ENCODE measurements at places on chromosomes 3 and 15.

GRCh38 chr3:123672429-123673146 is 87.7 kb upstream of the HACD2 start:
- no peak for DNase-seq

GRCh38 chr3:171282041-171282440 is 178.2 kb downstream of the TNIK start:
- DNase-seq, result no peak

GRCh38 chr3:100754563-100755334 is 45.5 kb downstream of the TFG start:
- no peak for DNase-seq

DNA sequence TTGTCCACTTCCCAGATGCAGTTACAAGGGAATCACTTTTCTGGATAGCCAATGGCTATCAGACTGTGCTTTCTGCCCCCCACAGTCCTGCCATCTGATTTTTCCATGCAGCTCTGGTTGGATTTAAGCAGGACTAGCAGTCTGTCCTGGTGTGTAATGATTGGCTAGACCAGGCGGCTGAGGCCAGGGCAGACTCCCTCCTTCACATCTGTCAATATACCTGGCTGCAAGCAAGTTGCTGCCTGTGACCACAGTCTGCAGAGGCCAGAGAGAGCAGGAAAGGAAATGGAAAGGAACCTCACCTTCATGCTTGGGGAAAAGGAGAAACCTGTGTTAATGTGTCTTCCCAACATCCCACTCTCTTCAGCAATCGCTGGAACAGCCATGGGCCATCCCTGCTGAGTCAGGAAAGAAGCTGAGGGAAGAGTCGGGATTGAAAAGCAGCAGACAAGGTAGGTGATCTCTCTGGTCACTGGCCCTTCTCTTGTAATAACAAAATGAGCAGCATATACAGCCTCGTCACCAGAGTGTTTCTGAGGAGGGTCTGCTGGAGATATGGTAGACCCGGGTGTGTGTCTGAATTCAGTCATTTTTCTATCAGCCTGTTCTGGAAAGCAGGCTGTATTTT is 126.7 kb upstream of the PHLDB2 start:
- DNase-seq, result no peak

GRCh38 chr3:115552007-115552406 is 71.3 kb upstream of the GAP43 start:
- DNase-seq, result no peak

DNA sequence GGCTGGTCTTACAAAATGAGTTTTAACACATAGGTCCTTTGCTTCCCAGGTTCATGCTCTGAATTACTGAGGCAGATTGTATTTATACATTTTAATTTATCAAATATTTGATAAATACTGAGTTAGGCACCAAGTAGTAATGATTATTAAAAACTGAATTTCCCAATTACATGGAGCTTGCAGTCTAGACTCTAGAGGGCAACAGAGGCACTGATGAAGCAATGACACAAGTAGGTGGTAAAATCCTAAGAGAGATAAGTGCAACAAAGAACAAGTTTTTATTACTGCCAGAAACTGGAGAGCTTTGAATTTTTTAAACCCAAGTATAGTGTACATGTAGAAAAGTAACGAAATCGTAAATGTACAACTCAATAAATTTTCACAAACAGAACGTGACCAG is 406.2 kb upstream of the RARB start:
- DNase-seq, result no peak

- DNase-seq, result no peak
These were observed 60.6 kb upstream of the GCNT3 start for GRCh38 chr15:59550956-59551355.

- DNase-seq, result no peak
These were observed 631 bp upstream of the CNBP start for GRCh38 chr3:129184396-129184657.

- no peak for DNase-seq
These were observed 215.7 kb upstream of the FEZF2 start for GRCh38 chr3:62589078-62589477.

DNA sequence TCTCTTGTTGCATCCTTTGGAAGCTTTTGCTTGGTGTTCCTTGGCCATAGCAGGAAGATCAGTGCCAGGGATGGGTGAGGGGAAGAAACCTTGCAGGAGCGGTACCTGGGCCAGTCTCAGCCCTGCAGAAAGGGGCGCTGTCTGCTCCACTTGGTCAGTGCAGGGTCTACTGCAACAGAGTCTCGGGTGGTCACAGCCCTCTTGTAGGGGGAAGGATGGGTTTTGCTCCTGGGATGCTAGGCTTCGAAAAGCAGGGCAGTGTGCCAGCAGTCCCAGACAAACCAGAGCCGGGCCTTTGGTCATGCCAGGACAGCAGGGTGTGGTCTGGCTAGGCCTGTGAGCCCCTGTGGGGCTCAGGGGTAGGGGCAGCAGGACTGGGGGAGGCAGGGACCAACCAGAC is 186.7 kb downstream of the APBA2 start:
- no peak for DNase-seq

- no peak for DNase-seq
These were observed 20.0 kb upstream of the CMTM7 start for GRCh38 chr3:32371461-32372212.

DNA sequence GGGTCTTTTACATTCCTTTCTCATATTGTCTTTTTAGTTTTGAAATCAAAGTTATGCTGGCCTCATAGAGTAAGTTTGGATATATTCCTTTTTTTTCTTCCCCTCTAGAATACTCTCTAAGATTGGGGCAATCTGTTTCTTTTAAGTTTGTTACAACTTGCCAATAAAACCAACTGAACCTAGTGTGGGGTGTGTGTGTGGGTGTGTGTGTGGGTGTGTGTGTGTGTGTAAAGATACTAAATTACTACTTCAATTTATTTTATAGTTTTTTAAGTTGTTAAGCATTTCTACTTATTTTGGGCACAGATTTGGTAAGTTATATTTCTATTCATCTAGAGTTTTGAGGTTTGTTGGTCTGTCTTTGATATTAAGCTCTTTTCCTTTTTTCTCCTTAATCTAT is 198.2 kb upstream of the TMC3 start:
- no peak for DNase-seq

GRCh38 chr3:16033889-16034687 is 140.4 kb upstream of the GALNT15 start:
- no peak for DNase-seq

- DNase-seq, result no peak
These were observed 57.4 kb upstream of the IQSEC1 start for GRCh38 chr3:13130464-13131193.

DNA sequence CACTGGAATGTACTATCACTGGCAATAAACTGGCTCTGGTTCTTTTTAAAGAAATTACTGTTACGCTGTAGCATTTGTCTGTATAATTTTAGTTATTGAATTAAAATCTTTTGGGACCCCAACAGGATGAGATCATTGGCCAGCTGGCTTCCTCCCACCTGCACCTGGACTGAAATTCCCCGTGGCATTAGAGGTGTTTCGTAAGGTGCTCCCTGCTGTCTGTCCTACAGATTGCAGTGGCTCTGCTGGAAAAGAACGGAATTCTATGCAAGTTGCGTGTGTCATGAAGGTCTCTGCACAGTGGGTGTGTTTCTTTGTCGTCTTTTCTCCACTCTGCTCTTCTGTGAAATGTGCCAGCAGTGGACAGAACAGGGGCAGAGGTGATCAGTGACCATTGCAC is 383.4 kb downstream of the PTPRG start:
- DNase-seq, result no peak

DNA sequence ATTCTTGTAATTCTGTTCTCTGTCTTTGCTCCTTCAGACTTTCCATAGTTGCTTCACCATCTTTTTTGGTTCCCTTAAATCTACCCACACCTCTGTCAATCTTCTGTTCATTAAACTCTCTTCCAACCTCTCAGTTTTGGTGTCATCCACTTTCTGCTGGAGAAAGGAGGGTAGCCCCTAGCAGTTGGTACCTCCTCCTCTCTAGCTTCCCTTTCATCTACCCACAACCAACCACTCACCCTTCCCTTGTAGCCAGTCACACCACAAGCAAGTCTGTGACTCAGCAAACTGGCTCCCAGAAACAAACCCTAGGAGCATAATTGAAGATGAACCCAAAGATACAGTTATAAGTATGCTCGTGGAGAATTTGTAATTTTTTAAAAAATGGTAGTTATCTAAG is 318.6 kb downstream of the FHIT start:
- no peak for DNase-seq

DNA sequence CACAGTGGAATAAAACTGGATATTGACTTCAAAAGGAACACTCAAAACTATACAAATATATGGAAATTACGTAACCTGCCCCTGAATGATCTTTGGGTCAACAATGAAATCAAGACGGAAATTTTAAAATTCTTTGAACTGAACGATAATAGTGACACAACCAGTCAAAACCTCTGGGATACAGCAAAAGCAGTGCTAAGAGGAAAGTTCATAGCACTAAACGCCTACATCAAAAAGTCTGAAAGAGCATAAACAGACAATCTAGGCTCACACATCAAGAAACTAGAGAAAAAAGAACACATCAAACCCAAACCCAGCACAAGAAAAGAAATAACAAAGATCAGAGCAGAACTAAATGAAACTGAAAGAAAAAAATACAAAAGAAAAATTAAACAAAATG is 46.6 kb downstream of the DNAAF4 start:
- no peak for DNase-seq

- no peak for DNase-seq
These were observed 1021.0 kb downstream of the MCTP2 start for GRCh38 chr15:95252404-95252803.

DNA sequence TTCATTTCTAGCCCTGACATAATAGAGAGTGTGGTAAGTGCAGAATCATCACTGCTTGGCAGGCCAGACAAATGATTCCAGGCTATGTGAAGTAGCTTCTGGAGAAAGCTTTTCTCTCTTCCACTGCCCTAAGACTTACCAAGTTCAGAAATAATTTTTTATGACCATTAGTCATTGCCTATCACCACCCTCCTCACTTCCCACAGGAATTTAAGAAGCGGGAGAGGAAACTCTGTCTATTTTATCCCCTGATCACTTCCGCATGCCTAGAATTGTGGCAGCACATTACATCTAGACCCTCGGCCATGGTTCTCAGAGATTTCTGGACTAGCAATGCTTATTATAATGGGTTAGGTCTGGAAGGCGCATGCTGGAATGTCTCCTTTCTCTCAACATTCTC is 397.8 kb upstream of the NR2F2 start:
- DNase-seq, result no peak

GRCh38 chr3:169965562-169966427 is 812 bp upstream of the SEC62 start:
- DNase-seq, result no peak

GRCh38 chr15:73753250-73754130 is at the start of gene INSYN1:
Gene INSYN1 (minus strand): TSS chr15:73753351. CDS start chr15:73751130, 2,221 bp downstream.
- DNase-seq, result no peak

DNA sequence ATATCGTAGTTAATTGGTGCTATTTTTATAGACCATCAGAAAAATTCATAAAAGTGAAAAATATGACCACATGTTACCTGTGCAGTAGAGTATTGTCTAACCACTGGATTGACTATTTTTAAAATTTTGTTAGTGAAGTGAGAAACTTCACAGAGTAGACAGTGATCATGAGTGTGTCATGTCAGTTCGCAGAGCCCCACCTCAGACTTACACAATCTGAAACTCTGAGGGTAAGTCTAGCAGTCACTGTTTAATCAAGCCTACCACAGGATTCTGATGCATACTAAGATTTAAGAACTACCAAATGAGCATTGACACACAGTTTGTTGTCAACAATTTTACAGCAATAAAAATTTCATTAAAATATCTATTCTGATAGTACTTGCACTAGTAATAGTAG is 552.9 kb upstream of the SUCLG2 start:
- DNase-seq, result no peak

DNA sequence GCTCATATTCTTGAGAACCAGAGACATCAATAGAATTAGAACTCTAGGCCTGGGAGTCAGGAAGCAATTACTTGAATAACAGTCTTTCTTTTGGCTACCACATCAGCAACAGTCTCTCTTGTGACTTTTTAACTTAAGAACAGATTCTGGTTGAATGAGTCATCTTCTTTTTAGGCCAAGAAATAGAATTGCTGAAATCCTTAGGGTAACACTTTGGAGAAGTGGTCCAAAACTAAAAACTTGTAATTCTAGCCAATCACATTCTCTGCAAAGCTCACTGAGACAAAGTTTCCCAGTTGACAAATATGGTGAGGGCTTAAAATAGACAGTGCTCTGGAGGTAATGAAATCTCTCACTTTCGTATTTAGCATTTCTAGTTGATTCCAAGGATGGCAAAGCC is 238.0 kb downstream of the SHOX2 start:
- no peak for DNase-seq

GRCh38 chr15:90880381-90881145 is 3.7 kb upstream of the FES start:
- DNase-seq, result no peak

GRCh38 chr15:68348081-68348480 is 70.5 kb downstream of the FEM1B start:
- no peak for DNase-seq

GRCh38 chr3:197820550-197821335 is 29.7 kb downstream of the LRCH3 start:
- DNase-seq, result no peak

DNA sequence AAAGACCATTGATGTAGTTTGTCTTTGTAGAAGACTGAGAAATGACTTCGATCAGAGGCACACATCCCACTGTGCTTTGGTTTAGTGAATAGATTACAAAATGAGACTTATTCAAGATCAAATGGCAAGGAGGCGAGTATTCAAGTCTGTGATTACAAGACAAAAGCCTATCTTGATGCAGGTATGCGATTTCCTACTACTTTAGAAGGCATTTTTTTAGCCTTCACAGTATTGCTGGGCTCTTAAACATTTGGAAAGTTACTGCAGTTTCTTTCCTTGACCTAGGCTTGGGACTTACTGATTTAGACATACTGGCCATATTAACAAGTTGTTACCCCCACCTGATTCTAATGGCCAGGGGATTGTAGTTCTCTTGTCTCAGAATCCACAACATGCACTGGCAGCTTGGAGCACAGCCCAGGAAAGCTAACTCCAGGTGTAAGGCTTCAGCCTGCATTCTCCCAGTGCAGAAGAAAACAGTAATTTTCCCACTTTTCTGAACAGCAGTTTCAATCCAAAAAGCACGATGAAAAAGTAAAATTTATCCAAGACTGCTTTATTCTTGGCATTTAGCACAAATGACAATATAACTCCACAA is 311.6 kb downstream of the EPHA6 start:
- DNase-seq, result no peak

DNA sequence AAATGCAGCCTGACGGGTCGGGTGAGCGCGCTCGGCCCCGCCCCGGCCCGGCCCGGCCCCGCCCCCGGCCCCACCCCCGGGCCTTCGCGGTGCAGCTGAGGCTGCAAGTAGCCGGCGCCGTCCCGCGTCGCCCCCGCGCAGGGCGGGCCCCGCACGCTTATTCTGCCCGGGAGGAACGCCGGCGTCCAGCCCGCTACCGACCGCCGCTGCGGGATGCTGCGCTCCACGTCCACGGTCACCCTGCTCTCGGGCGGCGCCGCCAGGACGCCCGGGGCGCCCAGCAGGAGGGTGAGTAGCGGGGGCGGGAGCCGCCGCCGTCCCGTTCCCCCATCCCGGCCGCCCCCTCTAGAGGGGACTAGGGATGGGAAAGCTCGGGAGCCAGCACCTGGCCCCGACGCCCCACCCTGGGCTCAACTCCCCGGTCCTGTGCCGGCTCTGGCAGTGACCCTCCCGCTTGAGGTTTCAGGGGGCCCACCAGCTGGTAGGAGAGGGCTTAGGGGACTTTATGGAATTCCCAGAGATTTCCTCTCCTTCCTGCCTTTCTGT is at the start of gene MYZAP:
TSS of gene MYZAP (plus strand) at position 83 of the 546 bp plus-strand sequence. CDS start at position 214, 131 bp downstream.
- no peak for DNase-seq

- DNase-seq, result no peak
These were observed 522.4 kb upstream of the ADAMTS9 start for GRCh38 chr3:65210026-65210814.

Data from activated CD8-positive, alpha-beta memory T cell treated with anti-CD3 and anti-CD28 coated beads for 4 hours (primary cell).